ENCODE measurements at places on chromosomes 7 and 10.

DNA sequence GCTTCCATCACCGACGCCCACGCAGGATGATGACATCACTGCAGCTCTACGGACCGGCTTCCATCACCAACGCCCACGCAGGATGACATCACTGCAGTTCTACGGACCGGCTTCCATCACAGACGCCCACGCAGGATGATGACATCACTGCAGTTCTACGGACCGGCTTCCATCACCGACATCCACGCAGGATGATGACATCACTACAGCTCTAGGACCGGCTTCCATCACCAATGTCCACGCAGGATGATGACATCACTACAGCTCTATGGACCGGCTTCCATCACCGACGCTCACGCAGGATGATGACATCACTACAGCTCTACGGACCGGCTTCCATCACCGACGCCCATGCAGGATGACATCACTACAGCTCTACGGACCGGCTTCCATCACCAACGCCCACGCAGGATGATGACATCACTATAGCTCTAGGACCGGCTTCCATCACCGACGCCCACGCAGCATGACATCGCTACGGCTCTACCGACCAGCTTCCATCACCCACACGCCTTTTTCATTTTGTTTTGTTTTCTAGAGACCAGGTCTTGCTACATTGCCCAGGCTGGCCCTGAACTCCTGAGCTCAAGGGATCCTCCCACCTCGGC is 29.5 kb downstream of the GPER1 start:
- DNase-seq, result no peak

DNA sequence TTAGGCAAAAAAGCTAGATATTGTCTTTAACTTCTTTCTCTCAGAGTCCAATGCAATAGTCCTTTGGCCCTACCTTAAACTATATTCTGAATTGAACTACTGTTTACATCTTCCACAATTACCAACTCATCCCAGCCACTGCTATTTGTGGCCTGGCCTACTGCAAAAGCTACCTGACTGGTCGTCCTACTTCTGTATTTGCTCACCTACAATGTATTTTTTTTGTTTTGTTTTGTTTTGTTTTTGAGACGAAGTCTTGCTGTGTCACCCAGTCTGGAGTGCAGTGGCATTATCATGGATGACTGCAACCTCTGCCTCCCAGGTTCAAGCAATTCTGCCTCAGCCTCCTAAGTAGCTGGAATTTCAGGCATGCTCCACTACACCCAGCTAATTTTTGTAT is 51.2 kb downstream of the ARL4A start:
- no peak for DNase-seq

- DNase-seq, result no peak
These were observed 25.0 kb downstream of the ESYT2 start for GRCh38 chr7:158804335-158804734.

DNA sequence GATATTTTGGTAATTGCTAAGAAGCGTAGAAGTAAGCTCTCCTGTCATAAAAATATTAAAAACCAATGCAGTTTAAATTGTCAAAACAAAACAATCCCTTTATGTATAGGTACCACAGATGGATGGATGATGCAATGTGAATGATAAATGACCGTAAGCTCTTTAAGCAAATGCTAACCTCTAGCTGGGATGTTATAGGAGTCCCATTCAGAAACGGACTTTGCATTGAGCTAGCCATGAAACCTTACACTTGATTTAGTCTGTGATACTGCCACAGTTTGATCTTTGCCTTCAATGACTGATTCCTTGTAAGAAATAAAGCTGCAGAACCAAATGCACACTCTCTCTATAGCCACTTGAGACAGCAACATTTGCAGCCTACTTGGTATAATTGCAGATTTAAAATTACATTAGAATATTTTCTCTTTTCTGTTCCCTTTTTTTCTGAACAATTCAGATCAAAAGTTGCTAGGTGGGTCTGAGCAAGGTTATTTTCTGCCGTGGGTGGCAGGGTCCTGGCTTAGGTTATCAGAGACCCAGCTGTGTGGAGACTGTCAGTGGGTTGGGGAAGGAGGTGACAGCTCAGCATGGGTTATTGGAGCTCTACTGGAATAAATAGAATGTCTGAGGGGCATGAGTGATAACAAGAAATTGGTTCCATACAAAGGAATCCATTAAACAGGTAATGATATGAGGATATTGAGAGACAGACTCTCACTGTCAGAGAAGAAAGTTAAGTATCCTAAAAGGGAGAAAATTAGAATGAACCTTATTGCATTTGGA is 258.8 kb upstream of the CDC14C start:
- DNase-seq, result no peak

DNA sequence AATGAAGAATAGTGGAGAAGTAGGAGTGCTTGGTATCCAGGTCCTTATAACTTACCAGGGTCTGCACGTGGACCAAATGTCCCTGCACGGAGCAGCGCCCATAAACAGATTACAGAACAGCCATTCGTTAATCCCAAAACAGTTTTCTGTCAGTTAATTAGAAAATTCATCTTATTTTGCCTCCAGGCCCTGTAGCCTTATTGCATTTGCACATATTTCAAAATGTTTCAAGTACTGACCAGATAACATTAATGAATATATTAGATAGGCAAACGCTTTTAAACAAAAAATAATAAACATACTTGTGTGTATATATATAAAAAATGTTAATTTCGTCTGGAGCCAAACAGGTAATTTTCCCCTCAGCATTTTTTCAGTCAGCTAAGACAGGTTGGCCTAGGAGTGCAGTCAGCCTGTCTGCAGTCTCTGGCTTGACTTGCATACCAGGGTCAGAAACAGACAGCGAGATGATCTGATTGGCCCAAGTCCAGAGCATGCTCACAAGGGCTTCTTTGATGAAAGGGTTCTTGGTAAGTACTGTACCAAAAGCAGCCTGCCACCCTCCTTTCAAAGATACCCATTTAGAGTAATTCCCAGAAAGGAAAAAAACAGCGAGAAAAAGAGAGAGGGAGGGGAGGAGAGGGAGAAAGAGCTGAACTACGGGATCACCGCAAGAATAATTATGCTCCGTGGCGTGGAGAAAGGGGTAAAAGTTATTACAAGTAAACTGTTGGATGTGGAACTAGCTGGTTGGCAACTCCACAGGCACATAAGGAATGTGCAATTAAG is 194.4 kb upstream of the TCF7L2 start:
- DNase-seq, result no peak

GRCh38 chr10:133161486-133162109 is 1.6 kb downstream of the KNDC1 start:
- no peak for DNase-seq

DNA sequence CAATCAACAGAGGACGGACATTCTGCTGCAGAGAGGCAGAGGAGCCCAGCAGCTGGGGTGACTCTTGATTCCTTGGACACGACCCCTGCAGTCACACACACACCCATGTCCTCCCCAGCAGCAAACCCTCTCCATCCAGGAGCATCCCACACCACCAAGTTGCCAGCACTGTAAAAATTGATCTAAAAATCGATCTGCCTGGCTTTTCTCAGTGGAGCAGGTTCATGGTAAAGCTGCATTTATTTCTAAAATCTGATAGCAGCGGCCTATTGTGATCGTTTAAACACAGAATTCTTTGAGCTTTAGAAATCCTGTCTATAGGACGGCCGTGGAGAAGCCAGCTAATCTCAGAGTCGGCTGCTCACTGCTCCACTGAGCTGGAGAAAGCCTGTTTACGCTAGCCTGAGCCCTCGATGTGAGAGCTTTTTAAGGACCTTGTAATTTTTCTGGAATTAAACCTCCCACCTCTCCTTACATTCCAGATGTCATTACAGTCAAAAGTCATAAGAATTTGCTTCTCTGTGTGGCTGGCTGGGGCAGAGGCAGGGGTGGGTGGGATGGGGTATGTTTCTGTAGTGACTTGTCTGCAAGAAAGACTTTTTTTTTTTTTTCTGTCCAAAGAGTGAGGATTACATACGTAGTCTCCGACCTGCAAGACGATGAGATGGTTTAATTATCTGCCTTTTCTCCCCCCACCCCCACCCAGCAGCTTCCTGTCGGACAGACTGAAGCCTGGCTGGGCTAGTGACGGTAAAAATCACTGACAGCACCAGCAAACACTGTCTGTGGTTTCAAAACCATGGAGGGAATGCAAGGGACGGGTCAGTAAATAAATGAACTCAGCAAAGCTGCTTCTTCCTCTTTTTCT is 31.6 kb downstream of the TRIM8 start:
- no peak for DNase-seq

DNA sequence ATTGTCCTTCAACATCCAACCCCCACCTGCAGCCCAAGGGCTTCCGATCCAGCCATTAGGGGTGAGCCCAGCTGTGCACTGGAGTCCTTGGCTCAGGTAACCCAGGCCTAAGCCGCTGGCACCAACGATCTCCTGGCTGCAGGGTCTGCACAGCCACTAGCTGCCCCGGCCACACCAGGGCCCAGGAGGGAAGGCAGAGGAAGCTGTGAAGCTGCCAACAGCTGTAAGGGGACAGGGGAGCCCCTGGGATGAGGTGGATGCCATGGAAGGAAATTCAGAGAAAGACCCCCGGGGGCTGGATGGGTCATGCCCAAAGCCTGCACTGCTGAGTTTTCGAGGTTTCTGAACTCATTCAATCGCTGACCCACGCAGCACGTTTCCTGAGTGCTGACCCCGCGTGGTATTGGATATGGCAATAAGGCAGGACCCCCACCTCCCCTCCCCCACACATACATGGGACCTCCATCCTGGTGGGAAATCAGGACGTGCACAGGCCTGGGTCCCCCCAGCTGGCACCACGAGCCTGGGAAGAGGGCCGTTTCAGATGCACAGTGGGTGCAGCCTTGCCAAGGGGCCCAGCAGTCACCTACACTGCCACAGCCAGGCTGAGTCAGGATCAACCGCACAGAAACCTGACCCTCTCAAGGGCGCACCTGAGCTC is 170.3 kb downstream of the DIP2C start:
- no peak for DNase-seq

DNA sequence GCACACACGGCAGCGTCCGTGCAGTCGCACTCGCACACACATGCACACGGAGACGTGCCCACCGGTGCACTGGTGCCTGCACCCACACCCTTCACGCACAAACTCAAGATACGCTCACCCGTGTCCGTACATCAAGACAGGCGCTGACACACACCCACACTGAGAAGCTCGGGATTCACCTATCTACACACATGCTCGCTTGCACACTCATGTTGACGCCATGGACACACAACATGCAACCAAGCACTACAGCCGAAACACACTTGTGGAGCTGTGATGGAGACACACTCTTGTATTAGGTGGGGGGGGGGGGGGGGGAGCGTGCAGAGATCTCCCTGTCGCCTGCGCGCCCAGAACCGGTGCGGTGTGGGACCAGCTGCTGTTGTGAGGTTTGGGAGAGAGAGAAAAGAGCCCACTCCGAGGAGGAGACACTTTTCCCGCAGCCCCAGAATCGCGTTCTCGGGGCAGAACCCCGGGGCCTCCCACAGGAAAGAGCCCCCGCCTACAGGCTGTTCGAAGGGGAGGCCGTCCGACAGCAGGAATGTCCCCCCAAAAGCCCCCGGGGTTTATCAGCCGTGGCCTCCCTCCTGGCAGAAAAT is 605 bp upstream of the NFKB2 start:
- peak; percentile 54 for DNase-seq

DNA sequence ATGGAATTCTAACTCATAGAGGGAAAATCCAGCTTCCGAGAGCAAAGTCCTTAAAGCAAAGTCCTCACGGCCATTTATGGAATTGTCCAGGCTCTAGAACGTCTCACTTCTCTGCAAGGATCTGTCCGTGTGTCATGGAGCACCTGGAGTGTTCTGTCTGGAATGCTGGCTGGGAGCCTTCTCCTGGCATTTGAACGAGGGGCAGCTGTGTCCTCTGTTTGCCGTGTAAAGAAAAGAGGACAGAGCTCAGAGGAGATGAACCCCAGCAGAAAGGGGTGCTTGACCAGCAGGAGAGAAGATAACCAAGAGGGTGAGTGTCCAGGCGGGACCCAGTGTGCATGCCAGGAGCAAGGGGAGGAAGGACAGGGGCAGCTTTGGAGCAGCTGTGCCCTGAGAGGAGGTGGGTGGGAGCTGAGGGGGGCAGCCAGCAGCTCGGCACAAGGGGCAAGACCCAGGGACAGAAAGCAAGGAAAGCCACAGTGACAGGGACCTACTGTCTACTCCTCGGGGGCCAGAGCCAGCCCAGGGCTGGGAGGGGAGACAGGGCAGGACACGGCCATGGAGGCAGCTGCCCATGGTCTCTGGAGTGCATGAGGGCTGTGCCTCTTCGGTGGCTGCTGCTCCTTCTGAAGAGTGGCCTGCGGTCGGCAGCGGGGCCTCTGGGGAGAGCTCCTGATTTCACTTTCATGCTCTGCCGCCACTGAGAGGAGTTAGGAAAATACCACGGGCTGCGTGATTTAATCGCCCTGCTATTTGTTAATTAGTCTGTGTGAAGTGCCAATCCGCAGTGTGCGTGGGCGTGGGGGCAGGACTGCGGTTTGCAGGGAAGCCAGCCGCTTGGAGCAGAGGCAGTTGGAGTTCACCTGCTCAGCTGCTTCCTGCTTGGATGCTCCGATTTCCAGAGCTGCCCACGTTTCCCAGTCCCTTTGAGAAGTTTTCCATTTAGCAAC is 149.3 kb upstream of the SHH start:
- DNase-seq, result no peak

DNA sequence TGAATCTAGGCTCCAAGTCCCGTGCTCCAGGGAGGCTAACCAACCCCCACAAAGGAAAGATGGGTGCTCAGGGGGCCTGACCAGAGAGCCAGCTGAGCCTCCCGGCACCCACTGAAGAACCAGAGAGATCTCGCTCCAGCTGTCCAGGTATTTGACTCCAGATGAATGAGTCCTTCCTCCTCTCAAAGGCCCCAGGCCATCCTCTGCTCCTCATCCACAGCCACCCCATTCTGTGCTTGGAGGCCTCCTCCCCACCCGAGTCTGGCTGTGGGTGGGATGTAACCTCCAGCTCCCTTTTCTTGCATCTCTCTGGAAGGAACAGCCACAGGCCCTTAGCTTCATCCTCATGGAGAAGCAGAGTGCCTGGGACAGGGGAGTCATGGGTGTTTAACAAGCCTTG is 44.6 kb downstream of the VSTM4 start:
- DNase-seq, result no peak

DNA sequence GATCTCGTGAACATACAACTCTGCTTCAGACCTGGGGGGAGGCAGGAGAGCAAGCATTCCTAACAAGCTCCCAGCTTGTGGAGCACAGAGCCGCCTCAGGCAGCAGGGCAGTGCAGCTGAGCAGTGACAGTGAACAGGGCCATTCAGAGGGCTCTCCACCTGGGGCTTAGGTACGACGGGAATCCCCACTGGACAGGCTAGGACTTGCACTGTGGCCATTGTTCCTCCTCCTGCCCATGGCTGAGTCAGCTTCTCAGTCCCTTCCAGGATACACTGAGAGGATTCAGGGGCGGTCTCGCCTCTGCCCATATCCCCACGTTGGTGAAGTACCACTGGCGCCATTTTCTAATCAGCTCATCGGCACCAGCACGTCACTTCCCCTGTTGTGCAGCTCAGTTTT is 71.1 kb downstream of the FIGNL1 start:
- DNase-seq, result no peak

Measured in HuH-7.5 (cell line).